Brain microvascular endothelial cell (primary cell): ENCODE measurements at places on chromosomes 12 and 14.
A peak's percentile ranks its signal among the peaks of the same experiment; 100 is the strongest.

DNA sequence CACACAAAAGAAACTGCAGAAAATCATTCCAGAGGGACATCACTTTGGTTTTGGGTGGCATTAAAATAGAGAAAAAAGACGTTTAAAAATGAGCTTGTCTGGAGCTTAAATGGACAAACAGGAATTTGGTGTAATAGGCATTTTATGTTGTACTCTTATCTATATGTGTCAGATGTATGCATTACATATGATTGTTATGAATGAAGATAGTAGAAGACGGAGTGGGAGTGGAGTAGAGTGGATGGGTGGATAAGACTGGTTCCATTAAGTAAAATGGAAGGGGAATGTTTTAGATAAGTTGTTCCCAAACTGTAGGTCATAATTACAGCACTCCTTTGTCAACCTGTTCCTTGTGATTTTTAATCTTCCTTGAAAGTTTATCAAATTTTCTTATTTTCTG is 1.9 kb downstream of the CCDC91 start:
- no peak for DNase-seq

GRCh38 chr12:106598003-106598402 is 15.2 kb downstream of the RFX4 start:
- no peak for DNase-seq

GRCh38 chr12:13307143-13307816 is 110.8 kb downstream of the EMP1 start:
- no peak for DNase-seq

DNA sequence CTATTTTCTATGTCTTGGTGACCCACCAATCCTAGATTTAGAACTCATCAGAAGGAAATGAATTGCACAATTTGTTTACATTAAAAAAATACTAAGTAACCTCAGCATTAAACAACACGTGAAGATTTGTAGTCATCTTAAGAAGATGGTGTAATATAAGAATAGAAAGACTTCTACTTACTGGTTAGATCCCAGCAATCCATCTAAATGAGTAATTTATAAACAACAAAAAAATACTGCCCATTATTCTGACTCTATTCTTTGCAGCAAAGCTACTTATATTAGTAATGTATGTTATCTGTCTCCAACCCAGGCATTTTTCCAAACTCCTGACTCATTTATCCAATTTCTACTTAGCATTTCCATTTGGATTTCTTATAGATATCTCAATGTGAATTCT is 67.8 kb downstream of the CD163L1 start:
- peak; percentile 22 for DNase-seq

- no peak for DNase-seq
These were observed 12.9 kb downstream of the USP30 start for GRCh38 chr12:109065154-109065852.
